ENCODE measurements at places on chromosomes 11 and 22.

- DNase-seq = no peak
Measured at GRCh38 chr11:119974051-119974450, 163.9 kb downstream of the TRIM29 start.

GRCh38 chr11:10935015-10935559 is 77.2 kb upstream of the ZBED5 start:
- no peak for DNase-seq

DNA sequence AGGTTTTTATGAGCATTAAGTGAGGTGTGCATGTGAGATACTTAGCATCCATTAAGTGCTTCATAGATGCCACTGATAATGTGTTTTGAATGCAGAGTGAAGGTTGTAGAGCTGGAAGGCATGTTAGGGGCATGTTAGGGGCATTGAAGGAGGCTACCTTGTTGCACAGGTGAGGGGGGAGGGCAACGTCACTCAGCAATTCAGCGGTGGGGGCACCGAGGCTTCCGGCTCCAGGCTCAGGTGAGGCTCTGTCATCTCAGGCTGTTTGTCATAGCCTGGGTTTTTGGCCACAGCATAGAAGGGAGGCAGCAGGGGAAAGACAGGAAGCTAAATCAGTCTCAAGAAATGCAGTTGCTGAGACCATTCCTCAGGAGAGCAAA is 299.0 kb downstream of the NTM start:
- no peak for DNase-seq

GRCh38 chr11:13875643-13876042 is 86.9 kb upstream of the SPON1 start:
- DNase-seq = no peak

- no peak for DNase-seq
Measured at GRCh38 chr22:20595461-20595860, 88.1 kb downstream of the MED15 start.

- DNase-seq = no peak
Measured at GRCh38 chr11:84526250-84526649, 1100.9 kb downstream of the DLG2 start.

- DNase-seq = no peak
Measured at GRCh38 chr11:118169300-118170140, 6.9 kb downstream of the SCN2B start.

Measured in cortex of kidney (tissue), 1 donor.